ENCODE measurements at places on chromosomes 16 and 17.

- DNase-seq = no peak
These were observed 6.5 kb downstream of the CPNE7 start for GRCh38 chr16:89581861-89582563.

DNA sequence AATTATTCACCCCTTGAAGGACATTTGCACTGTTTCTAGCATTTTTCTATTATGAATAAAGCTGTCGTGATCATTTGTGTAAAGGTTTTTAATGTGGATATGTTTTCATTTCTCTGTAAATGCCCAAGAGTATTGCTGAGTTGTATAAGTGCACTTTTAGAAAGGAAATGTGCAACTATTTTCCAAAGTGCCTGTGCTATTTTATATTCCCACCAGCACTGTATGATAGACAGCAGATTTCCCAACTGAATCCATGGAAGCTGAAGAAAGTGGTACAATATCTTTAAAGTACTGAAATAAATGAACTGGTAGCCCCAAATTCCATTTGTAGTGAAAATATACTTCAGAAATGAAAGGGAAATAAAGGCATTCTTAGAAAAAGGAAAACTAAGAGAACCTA is 238.4 kb downstream of the BCAS3 start:
- no peak for DNase-seq

GRCh38 chr16:85621698-85622428 is 8.7 kb downstream of the GSE1 start:
- DNase-seq = no peak

GRCh38 chr17:80998118-80998747 is 6.6 kb downstream of the CHMP6 start:
- no peak for DNase-seq

GRCh38 chr16:63617047-63617989 is 1504.5 kb downstream of the CDH11 start:
- DNase-seq = peak; percentile 1

Data from brain microvascular endothelial cell (primary cell).